Immature natural killer cell (primary cell): ENCODE measurements at places on chromosomes 2 and 18. TPM values are rescaled to one million over a fixed set of nuclear protein-coding genes. Genes with fewer than 3 reads are reported as not detected.

Gene SRD5A2
- not detected for polyA plus RNA-seq

Gene ACMSD
- not detected for polyA plus RNA-seq

Gene NETO1
- polyA plus RNA-seq, result not detected

Gene HOXD10
- polyA plus RNA-seq, result not detected

Gene KATNAL2
- not detected for polyA plus RNA-seq

Gene PLGLB1
- 0.52 TPM for polyA plus RNA-seq

Gene MOCOS
- not detected for polyA plus RNA-seq

Gene RGPD3
- polyA plus RNA-seq, result 0.09 TPM

- DNase-seq, result peak; percentile 73
These were observed 264.0 kb upstream of the CXCR4 start for GRCh38 chr2:136381722-136382633.

GRCh38 chr2:205864491-205864890 lies 182.2 kb downstream of the NRP2 start:
- DNase-seq, result no peak

DNA sequence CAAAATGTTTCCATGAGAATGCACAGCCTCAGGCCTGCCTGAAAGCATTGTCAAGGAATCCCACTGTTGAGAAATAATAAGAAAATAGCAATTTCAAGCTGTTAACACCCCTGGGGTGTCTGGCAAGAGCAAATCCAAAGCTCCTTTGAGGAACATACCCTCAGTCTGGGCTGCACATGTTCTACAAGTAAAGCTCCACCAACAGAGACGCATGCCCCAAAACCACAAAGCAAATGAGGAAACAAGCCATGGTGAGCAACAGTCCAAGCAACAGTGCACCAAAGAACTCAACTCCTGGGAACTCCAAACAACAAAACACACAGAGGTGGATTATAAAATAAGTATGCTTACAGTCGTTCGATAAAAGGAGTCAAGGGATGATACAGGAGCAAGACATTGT lies 40.3 kb downstream of the CYP27C1 start:
- DNase-seq, result no peak

GRCh38 chr2:144097440-144098225 lies 422.3 kb downstream of the ZEB2 start:
- no peak for DNase-seq

DNA sequence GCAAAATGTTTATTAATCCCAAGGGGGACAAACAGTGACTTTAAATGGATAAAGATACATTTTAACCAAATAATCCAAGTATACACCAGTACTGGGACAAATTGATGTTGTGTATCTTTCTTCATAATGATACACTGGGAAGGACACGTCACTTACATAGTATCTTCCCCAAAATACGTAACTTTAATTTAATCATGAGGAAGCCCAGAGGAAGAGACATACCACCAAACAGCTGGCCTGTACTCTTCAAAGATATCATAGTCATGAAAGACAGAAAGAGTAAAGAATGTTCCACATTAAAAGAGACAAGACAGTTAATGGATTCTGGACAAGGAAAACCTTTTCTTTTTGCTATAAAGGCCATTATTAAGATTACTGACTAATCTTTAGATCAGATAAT lies 37.1 kb downstream of the AGFG1 start:
- DNase-seq, result no peak

- no peak for DNase-seq
These were observed 21.0 kb upstream of the SEMA4C start for GRCh38 chr2:96890726-96891385.

DNA sequence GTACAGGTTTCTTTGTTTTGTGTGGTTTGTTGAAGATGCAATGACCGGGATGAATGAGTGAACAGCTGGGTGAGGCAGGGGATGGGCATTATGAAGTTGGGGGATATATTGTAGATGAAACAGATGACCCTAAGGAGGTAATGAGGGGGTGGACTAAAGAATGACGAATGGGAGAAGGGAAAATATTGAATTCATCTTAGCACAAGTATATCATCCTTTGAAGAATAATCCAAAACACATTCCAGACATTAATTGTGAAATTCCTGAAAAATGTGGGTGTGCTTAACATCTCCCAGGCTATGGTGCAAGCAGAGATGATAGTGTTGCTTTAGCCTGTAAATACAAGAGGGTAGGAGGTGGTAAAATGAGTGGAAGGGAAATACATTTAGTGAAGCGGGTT lies 5.8 kb downstream of the CRIM1 start:
- DNase-seq, result no peak

GRCh38 chr2:21422050-21422449 lies 298.3 kb downstream of the TDRD15 start:
- no peak for DNase-seq

- DNase-seq, result no peak
These were observed 65.3 kb upstream of the DNER start for GRCh38 chr2:229779650-229780049.

DNA sequence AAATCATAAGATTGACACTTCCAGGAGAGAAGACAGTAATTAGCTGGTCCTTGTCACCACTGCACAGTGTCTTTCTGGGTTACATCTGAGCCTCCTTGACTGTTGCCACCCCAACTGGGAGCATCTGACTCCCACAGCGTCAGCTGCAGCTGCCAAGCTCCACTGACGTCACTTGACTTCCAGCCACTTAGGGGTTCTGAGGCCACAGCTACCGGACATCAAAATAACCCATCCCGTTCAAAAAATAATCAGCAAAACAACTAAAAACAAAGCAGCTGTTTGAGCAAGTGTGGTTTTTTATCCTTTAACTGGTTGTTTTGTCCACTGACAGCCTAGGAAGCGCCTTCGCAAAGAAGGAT lies 206.5 kb upstream of the AGAP1 start:
- DNase-seq, result no peak

GRCh38 chr2:98634406-98635092 lies 26.2 kb downstream of the UNC50 start:
- peak; percentile 68 for DNase-seq

- DNase-seq, result no peak
These were observed 168.5 kb downstream of the DPP4 start for GRCh38 chr2:161905389-161906046.
